ENCODE measurements at places on chromosomes 16 and 17.
A peak's percentile ranks its signal among the peaks of the same experiment; 100 is the strongest.

GRCh38 chr17:18004345-18004744, 31.7 kb downstream of the DRC3 start:
- DNase-seq, result no peak

- DNase-seq, result peak; percentile 59
Measured at GRCh38 chr17:82963104-82963950, 116.1 kb upstream of the METRNL start.

DNA sequence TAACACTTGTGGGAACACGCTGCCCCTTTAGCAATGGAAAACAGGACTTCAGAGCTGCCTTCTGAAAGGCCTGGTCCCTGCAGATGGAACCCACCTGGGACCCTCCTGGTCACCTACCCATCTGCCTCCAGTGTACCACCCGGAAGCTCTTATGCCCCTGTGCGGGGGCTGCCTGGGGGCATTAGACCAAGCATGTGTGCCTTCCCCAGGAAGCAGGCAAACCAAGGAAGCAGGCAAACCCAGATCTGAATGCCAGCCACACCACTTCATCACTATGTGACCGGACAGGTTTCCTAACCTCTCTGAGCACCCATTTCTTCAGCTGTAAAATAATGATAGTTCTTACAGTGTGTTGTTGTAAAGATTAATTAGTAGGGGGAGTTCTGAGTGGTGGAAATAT, 20.8 kb upstream of the LRRC37A3 start:
- no peak for DNase-seq

DNA sequence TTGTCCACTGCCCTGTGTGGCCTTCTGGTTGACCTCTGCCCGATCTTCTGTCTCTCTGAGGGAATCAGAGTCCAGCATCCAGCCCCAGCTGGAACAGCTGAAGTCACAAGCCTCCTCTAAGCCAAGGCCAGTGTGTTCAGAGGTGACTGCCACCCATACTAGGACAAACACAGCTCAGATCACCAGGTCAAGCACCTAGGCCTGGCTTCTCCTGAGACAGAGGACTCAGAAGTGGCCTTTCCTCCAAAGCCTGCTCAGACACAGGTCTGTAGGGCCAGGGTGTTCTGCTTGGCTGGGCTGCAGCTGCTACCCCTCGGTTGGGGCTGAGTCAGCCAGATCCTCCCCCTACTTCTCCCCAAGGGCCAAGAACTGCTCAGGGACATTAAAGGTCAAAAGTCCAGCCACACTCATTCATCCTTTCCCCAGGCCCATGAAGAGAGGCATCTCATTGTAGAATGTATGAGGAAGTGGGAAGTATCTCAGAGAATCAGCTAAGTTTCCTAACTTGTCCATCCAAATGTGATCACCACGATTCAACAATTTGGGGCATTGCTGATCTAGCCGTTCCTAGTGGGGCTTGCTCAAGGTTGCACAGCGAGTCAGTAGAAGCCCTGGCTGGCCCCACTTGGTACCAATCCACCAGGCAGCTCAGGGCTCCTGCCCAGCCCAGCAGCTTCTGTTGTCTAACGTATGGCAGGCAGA, 7.6 kb downstream of the SLC46A1 start:
- DNase-seq, result no peak

GRCh38 chr16:57123974-57124674, 31.7 kb downstream of the CPNE2 start:
- DNase-seq, result no peak

- DNase-seq, result no peak
Measured at GRCh38 chr16:16928532-16929109, 542.1 kb downstream of the XYLT1 start.

GRCh38 chr17:51629232-51629631, 368.9 kb downstream of the UTP18 start:
- no peak for DNase-seq

DNA sequence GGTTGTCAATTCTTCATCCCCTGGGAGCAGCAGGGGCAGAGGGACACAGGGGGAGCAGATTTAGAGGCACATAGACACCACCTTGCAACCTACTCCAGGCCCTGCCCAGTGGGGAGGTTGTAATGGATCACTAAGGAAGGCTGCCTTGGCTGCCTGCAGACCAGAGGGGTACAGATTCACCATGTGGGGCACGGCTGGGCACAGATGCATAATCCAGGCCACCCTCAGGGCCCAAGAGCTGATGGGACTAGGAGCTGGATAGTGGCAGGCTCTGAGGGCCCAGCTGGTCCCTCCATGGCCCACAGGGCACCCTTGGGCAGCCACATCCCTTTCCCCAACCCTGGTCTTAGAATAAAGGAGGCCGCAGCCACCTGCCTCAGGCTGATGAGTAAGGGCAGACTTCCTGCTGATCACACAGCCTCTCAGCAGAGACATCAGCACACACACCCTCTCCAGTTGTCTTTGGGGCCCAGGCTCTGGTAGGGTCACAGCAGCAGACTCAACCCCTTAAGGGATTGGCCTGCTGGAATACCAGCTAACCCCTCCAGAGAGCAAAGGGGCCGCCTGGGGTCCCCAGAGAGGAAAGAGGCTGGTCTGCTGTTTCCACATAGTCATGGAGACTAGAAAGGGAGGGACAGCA, 224.9 kb downstream of the GSG1L start:
- DNase-seq, result no peak

DNA sequence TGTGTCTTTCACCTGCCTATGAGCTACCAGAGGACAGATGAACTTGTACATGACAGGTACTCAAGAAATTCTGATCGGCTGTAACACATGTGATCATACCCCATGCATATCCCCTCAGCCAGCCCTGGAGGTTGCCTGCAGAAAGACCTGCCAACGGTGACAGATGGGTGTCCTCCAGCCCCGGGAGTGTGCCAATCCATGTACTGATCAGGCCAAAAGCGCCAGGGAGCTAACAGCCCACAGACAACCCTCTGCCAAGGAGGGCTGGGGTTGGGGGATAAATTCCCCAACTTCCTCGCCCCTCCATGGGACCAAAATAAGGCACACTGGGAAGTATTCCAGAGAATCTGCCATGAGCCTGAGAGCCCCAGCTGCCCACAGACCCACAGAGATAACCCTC, 189.4 kb downstream of the CCT6B start:
- no peak for DNase-seq

GRCh38 chr17:78650093-78650715, 73.0 kb upstream of the DNAH17 start:
- DNase-seq, result no peak

DNA sequence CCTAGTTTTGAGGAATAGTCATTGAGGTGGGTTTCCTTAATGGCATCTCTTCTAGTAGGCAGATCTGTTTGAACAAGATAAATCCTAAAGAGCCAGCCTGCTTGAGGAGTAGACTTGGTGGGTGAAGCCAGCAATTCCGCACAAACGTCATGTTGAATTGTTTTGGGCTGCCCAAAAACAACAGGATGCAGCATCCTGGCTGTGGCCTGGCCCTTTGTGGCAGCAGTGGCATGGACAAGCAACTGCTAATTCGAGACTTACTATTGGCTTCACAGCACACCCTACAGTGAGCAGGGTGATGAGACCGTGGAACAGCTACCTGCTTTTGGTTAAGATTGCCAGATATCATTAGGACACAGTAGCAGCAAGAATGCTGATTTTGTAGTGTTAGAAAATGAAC, 9.3 kb upstream of the VPS4A start:
- no peak for DNase-seq

DNA sequence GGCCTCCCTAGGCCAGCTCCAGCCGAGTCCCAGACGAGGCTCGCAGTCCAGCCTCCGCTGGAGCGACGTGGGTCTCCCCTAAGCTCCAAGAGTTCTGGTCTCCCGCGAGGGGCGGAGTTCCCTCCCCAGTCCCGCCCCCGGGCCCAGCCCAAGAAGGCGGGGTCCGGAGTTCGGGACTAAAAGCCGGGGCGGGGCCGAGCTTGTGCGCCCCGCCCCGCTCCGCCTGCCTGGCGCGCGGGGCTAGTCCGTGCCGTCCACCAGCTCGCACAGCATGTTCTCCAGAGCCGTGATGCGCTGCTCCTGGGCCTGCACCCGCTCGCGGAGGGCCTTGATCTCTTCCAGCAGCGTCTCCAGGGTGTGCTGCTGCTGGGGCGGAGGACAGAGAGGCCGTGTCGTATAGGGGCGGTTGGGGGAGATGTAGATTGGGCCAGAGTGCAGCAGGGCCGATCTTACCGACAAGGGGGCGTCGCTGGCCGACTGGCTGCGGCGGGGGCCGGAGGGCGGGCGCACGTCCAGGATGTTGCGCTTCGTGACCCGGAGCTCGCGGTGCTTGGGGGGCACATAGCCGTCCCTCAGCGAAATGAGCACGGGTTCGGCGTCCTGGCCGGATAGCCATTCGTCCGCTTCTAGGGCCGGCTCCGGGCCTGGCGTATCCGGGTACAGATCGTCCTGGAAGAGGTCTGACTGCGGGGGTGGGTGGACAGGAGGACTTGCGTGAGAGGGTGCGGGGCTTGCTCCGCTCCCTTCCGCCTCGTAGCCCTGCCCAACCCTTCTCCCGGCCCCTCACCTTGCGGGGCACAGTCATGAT, 7.0 kb downstream of the CORO6 start:
- peak; percentile 82 for DNase-seq

- DNase-seq, result peak; percentile 76
Measured at GRCh38 chr17:76452660-76453430, at the start of gene UBE2O. Gene UBE2O (minus strand): TSS chr17:76453152. CDS start chr17:76453141, 11 bp downstream.

GRCh38 chr16:68980695-68981315, 124.6 kb upstream of the HAS3 start:
- no peak for DNase-seq
